ENCODE measurements at places on chromosomes 1 and 21.

GRCh38 chr1:19577561-19577960 is 66.5 kb upstream of the NBL1 start:
- no peak for DNase-seq

DNA sequence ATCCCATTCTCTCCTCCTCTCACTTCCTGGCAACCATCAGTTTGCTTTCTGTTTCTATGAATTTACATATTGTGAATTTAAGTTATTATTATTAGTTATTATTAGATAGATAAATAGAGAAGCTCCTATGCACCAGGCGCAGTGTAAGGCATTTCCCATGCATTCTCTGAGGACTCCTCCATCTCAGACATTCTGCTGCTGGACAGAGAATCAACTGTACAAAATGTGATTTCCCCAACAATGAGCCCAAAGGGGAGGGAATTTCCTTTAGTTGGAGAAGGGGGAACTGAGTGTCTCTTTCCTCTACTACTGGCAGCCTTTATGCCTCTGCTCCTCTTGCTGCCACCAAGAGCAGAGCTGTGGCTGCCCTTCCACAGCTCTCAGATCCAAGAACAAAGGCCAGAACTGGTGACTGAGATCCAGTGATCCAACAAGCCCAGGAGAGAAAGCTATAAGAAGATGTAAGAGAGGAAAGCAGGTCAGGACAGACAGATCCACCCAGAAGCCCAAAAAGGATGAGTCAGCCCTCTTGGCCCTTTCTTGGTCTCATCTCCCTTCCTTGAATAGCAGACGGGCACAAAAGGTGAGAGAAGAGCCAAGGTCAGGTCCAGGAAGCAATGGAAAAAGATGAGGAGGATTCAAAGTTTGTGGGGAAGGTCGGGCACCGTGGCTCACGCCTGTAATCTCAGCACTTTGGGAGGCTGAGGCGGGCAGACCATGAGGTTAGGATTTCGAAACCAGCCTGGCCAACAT is 3.5 kb upstream of the IVL start:
- DNase-seq: no peak

GRCh38 chr1:116435806-116436610 is 63.0 kb downstream of the ATP1A1 start:
- DNase-seq: no peak

- DNase-seq: peak; percentile 78
Observed at GRCh38 chr1:115063228-115063901, 25.9 kb downstream of the TSPAN2 start.

GRCh38 chr1:32871364-32872191 is 866 bp upstream of the FNDC5 start:
- DNase-seq: peak; percentile 51

- DNase-seq: no peak
Observed at GRCh38 chr1:114499478-114499877, 11.5 kb downstream of the TRIM33 start.

GRCh38 chr21:38787461-38788274 is 18.1 kb upstream of the ETS2 start:
- DNase-seq: peak; percentile 97

GRCh38 chr1:151635479-151636072 is 23.7 kb downstream of the SNX27 start:
- DNase-seq: no peak

- no peak for DNase-seq
Observed at GRCh38 chr1:11286735-11287410, 13.9 kb downstream of the UBIAD1 start.

Measured in Daoy (cell line).